ENCODE measurements at places on chromosomes 7 and 10.

DNA sequence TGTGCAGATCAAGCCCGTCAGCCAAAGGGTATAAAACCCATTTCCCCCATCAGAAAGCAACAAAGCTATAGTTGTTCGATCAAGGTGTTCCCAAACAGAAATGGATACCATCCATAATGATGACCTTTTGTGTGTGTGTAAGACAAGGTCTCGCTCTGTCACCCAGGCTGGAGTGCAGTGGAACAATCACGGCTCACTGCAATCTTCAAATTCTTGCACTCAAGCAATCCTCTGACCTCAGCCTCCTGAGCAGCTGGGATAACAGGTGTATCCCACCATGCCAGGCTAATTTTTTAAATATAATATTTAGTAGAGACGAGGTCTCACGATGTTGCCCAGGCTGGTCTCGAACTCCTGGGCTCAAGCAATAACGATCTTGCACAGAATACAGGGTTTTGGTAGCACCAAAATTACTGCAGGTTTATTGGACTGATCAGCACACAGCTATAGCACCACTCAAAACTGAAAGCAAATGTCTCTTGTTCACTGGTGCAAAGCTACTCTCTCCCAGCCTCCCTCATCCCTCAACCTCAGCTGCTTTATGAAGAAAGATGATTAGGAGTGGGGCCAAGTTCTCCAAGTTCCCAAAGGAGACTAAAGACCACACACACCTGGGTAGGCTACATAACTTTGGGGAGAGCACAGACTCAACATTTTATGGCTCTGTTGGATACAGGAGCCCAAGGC lies 80.5 kb downstream of the ABI1 start:
- DNase-seq, result no peak

DNA sequence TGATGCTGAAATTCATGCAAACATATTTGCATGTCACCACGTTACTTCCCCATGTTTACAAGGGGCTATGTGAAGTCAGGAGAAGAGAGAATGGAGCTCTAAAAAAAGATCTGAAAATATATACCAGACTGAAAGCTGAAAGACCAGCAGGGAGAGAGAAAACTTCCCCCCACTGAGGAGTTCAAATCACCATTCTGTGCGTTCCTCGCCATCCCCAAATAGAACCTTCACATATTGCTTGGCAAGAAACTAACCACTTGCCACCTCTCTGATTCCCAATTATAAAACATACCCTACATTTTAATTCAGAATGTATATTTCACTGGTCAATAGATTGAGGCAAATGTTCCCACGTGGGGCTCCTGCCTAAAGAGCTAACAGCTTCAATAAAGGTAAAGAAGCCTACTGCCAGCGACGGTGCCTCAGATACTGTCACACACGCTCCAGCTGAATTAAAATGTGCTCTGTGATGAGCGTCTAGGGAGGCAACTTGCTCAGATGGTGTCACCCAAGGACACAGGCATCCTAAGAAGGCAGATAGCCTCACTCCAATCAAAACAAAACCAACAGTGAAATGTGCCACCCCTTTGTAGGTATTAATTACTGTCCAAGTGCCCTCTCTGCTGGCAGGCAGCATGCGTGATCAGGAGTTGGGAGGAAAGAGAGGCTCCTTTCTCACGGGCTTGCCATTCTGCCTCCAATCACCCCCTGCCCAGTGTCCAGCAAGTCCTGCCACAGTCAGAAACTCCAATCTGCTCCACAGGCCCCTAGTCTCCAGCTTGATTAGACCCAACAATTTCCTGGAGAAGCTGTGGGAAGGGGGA lies 298.2 kb downstream of the GRID1 start:
- no peak for DNase-seq

GRCh38 chr7:84248843-84249242 lies 54.3 kb upstream of the SEMA3A start:
- no peak for DNase-seq

GRCh38 chr10:99374526-99374925 lies 45.4 kb downstream of the CNNM1 start:
- DNase-seq, result no peak

DNA sequence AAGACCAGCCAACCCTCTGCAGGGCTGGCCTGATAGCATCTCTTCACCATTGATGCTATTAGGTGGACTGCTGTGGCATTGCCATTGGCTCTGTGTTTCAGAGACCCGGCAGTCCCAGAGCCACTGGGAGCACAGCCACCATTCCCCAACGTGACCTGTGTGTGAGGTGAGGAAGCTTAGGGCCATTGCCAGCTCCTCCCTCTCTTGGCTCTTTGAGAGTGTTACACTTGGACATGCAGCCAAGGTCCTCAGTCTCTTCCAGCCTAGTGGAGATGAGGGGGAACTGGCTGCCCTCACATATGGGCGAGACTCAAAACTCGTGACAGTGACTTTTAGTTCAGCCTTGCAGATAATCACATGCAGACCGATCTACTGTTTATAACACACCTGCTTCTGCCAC lies 39.3 kb upstream of the HMX3 start:
- DNase-seq, result no peak

GRCh38 chr10:58451193-58451889 lies 61.3 kb upstream of the BICC1 start:
- no peak for DNase-seq

DNA sequence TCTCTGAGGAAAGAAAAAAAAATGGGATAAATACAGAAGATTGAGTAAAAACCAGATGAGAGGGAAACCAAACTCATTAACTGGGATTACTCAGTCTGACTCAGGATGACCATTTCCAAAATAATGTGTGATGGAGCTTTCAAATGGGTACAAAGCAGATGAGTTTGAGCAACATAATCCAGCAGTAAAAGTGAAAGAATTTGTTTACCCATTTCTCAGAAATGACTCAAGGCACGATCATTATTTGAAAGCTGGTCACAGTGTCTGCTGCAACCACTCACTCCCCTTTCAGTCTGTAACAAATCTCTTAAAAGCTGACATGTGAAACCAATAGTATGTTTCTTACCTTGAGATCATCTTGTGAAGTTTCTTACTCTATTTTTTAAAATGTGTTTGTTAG lies 104.7 kb upstream of the KLF14 start:
- DNase-seq, result no peak

DNA sequence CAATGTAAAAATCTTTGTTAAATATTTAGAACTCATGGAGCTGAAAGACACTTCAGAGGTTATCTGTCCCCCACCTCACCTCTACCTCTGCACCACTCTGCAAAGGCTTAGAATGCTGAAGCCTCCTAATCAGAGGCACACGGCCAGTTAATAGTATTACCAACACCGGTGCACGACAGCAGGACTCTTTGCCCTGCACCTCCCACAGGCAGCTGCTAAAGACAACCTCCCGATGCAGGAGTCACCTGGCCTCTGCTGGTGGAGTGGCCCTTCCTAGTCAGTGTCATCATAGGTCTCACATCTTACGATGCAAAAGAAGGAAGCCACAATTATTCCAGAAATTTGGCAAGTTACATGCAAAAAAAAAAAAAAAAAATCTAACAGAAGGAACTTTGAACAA lies 66.6 kb upstream of the MGMT start:
- DNase-seq, result no peak

GRCh38 chr7:52362521-52362920 lies 672.9 kb upstream of the POM121L12 start:
- DNase-seq, result no peak

DNA sequence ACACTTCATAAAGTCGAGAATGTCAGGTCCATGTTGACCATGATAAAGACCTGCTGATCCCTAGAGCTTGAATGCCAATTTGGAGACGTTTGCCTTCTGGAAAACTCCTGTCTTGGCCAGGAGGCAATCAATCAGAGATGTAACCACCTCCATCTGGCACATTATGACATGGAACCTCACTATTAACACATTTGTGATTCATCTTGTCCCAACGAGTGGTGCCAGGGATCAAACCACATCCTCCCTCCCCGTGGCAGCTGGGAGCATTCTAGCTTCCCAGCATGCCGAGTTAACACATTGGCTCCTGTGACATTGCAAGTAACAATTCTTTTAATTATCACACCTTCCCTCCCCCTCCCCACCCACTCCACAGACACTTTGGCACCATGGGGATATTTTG lies 84.0 kb upstream of the PPP1R17 start:
- DNase-seq, result no peak

DNA sequence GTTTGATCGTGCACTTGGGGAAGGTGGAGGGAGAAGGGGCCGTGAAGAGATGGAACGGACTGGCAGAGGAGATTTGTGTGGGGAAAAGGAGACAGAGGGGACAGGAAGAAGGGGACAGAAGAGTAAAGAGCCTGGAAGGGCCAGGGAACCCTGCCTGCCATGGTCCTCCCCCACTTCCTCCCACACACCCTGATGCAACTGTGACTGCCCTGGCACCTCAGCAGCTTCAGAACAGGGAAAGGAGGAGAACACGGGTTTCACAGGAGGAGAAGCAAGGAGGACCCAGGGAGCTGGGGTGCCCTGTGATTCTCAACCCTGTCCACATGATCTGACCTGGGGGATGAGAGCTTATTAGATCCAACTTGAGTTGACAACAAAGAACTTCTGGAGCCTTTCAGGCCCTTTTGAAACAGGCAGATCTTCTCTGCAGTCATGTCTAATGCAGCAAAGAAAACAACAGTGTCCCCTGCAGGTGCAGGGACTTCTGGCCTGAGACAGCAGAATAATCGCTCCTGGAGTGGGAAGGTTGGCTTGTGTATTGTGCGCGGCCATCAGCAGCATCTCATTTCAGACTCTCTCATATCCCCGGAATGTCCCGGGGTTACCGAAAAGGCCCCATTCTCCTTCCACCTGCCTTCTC lies 421.6 kb downstream of the PAXIP1 start:
- no peak for DNase-seq

GRCh38 chr10:88108115-88108610 lies 244.7 kb downstream of the PTEN start:
- no peak for DNase-seq

GRCh38 chr7:100859856-100860255 lies 7.3 kb upstream of the TRIP6 start:
- no peak for DNase-seq

Measured in T-helper 22 cell (primary cell).